ENCODE measurements at places on chromosomes 6 and 20. TPM values are rescaled to one million over a fixed set of nuclear protein-coding genes. Genes with fewer than 3 reads are reported as not detected.
A peak's percentile ranks its signal among the peaks of the same experiment; 100 is the strongest.

DNA sequence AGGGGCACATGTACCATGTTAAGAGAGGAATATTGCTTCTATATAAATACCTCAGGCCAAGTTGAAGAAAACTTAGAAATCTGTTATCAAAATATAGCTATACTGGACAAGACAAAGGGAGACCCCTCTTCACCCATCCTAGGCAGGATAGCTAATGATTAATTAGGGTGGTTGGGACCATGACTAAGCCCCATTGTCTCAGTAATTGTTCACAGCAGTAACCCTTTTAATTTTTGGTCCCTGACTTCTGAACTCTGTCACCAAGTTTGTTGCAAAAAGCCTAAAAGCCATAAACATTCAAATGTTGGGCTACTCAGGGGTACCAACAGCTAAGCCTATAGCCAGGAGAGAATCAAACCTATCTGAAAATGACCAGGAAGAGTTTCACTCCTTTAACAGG is 19.2 kb upstream of the BTN3A2 start:
- H3K27me3 ChIP-seq = peaks cover 10% of the 10 kb centered on the region
- no peaks in the 10 kb centered on the region for H3K36me3 ChIP-seq
- no peak overlapping the region for H3K27ac ChIP-seq
- no peak for DNase-seq

DNA sequence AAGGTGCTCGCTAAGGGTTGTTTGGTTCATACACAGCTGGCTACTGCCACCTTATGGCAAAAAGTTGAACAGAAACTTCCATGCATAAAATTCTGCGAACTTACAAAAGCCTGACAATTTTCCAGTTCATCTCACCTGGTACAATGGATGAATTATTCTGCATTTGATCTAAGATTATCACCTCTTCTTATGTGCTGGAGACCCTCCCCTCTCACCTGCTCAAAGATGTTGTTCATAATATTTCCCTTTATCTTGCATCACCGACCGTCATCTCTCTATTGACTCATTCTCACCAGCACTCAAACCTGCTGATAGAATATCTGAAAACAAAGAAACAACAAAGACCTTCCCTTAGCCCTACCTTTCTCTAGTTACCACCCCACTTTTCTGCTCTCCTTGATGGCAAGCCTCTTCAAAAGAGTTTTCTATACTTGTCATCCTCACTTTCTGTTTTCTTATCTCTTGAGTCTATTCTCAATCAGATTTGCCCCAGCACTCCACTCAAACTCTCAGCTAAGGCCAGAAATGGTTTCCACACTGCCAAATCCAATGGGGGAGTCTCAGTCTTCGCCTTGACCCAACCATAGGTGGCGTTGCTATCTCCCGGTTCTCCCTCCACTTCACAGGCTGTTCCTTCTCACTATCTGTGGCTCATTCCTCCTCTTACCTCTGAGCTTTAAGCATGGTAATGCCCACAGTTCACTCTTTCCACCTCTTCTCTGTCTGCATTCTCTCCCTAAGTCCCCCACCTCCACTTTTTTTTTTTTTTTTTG is 25.8 kb downstream of the SNRNP48 start:
- no peak overlapping the region for H3K27ac ChIP-seq
- peaks cover 42% of the 10 kb centered on the region for H3K27me3 ChIP-seq
- DNase-seq = peak; percentile 80
- peaks cover 18% of the 10 kb centered on the region for H3K36me3 ChIP-seq

GRCh38 chr6:145483191-145483996 is 251.9 kb downstream of the EPM2A start:
- H3K27ac ChIP-seq = no peak overlapping the region
- H3K4me1 ChIP-seq = peaks cover 9% of the 10 kb centered on the region
- H3K27me3 ChIP-seq = no peaks in the 10 kb centered on the region
- no peak for DNase-seq

ISM1 gene
- total RNA-seq = 0.93 TPM

HLA-DQA2 gene
- total RNA-seq = not detected

SLC52A3 gene
- 3.7 TPM for total RNA-seq

Measured in endodermal cell (in vitro differentiated cells).